ENCODE measurements at places on chromosomes 6 and 20.

DNA sequence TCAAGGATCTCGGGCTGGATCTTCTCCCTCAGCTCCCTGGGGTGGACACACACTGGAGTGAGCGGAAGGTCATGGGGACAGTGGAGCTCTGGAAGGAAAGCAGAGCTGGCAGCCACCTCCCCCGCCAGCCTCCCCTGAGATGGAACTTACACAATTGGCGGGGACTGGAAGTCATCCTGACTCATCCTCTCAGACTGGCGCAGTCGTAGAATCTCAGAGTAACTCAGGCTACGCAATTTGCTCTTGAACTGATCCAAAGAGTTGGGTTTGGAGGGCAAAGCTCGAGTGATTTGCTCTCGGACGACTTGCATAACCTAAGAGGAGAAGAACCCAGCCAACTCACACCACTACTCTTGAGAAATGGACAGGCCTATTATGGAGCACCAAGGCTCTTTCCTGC, 34.8 kb downstream of the ELMO2 start:
- DNase-seq: no peak

DNA sequence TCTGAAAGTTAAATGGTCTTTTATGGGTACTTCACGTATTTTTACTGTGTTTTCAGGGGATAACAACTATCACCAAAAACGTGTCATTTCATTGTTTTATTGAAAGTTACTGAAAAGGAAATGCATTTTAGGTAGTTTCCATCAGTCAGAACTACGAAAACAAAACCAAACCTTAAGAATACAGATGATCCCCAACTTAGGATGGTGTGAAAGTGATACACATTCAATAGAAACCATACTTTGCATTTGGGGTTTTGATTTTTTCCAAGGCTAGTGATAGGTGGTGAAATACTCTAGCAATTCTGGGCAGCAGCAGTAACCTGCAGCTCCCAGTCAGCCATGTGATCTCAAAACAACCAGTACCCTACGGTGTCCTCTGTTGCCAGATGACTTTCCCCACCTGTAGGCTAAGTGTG, 25.9 kb upstream of the EFHC1 start:
- DNase-seq: no peak

DNA sequence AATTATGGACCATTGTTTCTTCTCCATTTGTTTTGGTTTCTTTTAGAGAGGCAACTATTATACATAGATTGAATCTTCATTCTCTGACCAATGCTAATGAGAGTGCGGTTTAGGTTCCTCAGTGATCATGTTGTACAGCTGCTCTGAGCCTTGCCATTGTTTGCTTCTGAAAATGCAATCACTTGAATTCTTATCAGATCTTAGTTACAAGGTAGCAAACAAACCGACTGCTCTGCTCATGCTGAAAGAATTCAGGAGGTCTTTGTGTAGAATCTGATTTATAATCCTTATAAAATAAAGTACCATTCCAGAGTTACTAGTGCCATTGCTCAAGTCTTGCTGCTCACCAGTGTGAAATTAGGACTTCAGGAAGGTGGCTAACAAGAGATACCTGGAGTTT, 569.1 kb upstream of the ID4 start:
- DNase-seq: no peak

DNA sequence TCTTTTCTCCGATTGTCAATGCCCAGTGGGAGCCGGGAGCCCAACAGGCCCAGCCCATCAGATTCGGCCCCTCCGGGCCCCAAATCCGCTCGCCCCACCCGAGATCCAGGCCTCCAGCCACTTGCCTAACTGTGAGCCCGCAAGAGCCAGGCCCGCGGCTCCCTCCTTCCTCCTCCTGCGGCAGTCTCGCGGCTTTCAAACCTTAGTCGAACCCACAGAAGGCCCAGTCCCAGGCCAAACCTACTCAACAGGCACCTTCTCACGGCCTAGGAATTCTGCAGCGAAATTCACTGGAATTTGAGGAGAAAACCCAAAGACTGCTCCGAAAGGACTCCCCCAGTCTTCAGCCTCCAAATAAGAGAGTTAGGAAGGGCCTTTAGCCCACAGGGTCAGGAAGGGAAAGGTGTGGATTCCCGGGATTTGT, 2.8 kb upstream of the TFAP2A start:
- DNase-seq: no peak

DNA sequence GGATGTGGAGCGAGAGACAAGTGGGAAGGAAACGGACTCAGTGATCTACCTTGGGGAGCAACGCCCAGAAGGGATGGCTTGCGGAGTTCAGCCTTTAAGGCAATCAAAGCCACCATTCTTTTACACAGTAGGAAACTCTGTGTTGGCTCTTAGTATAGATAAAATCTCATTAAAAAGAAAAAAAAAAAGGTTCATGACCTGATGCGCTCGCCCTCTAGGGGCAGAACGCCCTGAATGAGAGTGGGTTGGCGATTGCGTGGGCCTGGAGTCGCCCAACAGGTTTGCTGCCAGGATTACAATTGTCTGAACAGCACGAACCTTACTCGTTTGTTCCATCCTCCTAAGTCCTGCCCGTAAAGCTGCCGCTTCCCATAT, 1.2 kb downstream of the TPD52L1 start:
- DNase-seq: no peak

DNA sequence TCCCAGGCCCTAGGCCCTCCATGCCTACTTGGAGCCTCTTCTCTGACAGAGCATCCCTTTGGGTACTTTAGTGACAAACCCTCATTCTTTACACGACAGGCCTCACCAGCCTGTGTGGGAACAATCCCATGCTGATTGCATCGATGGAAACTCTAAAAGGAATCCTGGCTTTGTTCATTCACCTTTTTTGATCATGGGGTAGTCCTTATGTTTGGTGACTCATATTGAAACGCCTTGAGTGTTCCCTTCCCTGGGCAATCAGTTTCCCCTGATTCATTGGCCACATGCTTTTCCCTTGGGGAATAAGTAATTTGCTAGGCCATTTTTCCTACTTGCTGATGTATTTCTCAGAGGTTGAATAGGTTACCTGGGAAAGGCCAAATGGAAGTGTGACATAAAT, 14.7 kb upstream of the TNFAIP3 start:
- no peak for DNase-seq

- DNase-seq: no peak
These were observed 17.6 kb downstream of the CAPN11 start for GRCh38 chr6:44176130-44176761.

- no peak for DNase-seq
These were observed 96.2 kb downstream of the TCP11 start for GRCh38 chr6:35044761-35045421.

DNA sequence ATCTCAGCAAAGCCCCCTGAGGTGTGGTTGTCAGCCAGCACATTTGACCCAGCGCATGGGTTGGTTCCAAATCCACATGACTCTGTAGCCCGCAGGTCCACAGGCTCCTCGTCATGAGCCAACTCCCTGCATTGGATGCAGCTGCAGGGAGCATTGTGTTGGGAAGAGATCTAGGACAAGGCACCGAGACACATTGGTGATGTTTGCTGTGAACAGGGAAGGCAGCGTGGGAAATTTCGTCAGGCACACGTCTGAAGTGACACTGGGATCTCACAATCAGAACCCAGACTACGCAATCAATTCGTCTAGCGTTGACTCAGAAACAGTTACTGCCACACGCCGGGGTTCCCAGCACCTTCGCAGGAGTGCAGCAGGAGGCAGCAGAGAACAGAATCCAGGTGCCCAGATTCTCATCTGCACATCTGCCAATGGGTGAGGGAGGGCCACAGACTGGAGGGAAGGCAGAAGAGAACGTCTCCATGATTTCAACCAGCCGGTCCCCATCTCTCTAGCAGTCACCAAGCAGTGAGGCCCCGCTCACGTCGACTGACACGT, 177.0 kb downstream of the TTLL2 start:
- DNase-seq: no peak

DNA sequence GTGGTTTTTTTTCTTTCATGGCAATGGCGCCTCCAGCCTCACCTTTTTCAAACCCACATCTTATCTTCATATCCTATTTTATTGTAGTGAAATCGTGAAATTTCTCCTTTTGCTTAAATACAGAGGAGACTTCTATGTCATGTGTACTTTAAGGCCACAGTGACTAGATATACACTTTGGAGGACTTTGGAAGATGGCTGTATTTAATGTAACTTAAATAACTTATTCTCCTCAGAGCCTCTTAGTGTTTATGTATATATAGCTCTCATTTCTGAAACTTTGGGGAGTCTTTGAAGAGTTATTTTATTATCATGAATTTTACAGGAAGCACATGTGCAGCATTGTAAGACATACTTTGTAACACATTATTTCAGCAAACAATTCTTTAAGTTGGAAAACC, 968 bp downstream of the LAMA2 start:
- no peak for DNase-seq

- no peak for DNase-seq
These were observed 518.3 kb downstream of the DHX35 start for GRCh38 chr20:39480276-39481043.

DNA sequence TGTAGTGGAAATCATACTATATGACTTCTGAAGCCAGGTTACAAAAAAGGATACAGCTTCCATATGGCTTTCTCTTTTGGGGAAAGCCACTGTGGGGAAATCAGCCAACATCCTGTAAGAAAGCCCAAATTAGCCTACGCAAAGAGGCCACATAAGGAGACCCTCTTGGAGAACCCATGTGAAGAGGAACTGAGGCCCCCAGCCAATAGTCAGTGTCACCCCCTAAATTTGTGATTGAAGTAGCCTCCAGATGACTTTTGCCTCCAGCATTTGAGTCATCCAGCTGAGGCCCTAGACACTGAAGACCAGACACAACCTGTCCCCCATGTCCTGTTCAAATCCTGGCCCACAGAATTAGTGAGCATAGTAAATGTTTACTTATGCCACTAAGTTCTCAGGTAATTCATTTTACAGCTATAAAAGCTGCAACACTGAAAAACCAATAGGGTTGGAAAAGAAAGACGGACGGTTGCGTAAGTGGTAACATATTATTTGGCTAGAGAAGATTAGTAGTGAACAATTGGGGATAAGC, 60.4 kb downstream of the HMGCLL1 start:
- DNase-seq: no peak

DNA sequence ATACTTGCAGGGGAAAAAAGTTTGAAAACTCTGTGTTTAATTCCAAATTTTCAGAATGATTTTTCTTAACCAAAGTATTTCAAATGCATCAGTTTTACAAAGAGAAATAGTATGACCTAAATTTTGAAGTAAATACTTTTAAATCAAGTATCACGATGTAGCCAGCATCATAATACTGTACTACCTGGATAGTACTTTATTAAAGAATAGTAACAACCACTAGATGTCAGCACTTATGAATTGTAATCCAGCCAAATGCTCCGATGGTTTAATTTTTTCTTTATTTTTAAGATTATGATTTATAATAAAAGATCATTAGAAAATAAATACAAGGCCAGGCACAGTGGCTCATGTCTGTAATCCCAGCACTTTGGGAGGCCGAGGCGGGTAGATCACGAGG, 37.2 kb upstream of the HACE1 start:
- DNase-seq: no peak

DNA sequence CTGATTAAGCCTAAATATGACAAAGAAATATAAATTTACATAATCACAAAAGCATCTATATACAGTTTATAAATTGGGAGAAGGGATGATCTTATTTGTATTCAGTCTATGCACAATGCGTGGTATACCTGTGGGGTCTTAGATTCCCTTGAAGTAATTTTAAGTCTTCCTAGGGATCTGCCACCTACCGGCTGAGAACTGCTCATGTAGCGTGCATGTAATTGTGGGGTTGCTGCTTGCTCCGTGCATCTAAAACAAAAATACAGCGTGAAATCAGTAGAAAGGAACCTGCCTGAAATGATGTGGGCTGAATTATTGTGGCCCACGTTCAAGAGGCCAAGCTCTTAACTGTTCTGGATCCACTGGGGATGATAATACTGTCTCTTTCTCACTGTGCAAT, 187.3 kb downstream of the MBOAT1 start:
- no peak for DNase-seq

- no peak for DNase-seq
These were observed at the start of gene TAB2 for GRCh38 chr6:149317644-149318571. TSS of gene TAB2 (plus strand) at chr6:149317712. CDS start at chr6:149369998, 52,286 bp downstream.

- no peak for DNase-seq
These were observed 31.4 kb upstream of the TRIM26 start for GRCh38 chr6:30244560-30244959.

DNA sequence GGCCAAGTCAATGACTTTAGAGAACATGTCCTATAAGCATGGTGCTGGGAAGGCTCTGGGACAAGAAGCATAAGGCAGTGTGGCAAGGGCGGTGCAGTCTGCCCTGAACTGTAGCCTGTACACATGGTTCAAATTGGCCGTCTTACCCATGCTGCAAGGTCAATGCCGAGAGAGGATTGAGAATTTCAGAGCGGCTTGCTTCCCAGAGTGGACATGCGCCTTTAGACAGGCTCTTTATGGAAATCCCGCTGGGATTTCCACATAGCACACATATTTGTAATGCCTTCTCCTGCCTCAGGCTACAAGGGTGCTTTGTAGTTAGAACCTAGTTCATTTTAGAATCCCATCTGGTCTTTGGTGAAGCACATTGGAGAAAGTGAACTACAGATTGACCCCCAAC, 36.1 kb upstream of the CEP162 start:
- no peak for DNase-seq

- no peak for DNase-seq
These were observed 42.6 kb upstream of the TMEM170B start for GRCh38 chr6:11494786-11495564.

DNA sequence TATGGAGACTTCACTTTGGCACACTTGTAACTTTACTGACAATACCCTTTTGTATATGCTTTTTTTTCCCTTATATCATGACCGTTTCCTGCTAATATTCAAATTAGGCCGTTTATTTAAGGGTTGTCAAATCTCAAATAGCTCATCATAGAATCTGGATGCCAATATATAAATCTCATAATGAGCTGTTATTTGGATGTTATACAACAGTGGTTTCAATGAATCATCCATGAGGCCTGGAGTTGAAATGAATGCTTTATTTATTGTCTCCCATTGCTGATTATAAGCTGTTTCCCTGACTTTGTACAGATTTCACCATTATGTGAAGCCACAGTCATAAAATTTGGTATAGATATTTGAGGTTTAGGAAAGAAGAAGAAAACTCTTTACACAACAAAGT, 256.1 kb downstream of the PLCB1 start:
- DNase-seq: no peak

- DNase-seq: no peak
These were observed 14.3 kb upstream of the GOPC start for GRCh38 chr6:117616391-117617209.

GRCh38 chr20:37537505-37537904, 9.8 kb upstream of the BLCAP start:
- no peak for DNase-seq

GRCh38 chr6:68633972-68634725, 933 bp upstream of the ADGRB3 start:
- no peak for DNase-seq

- DNase-seq: no peak
These were observed 12.7 kb downstream of the STX11 start for GRCh38 chr6:144162977-144163376.

- DNase-seq: no peak
These were observed 56.2 kb upstream of the EDN1 start for GRCh38 chr6:12233693-12234571.

- DNase-seq: no peak
These were observed 19.6 kb downstream of the MYLIP start for GRCh38 chr6:16148498-16148897.
